H1 (cell line): ENCODE measurements at places on chromosomes 6 and 20. TPM values are rescaled to one million over a fixed set of nuclear protein-coding genes. Genes with fewer than 3 reads are reported as not detected.

Gene RIPPLY2
- 0.74 and 1.9 TPM in 2 replicates for total RNA-seq

Gene GNL1
- 67.8 and 75.4 TPM in 2 replicates for total RNA-seq

Gene TINAG
- not detected in 2 replicates for total RNA-seq

Gene VNN1
- not detected in 2 replicates for total RNA-seq

Gene CHRNA4
- 2.7 and 5.7 TPM in 2 replicates for total RNA-seq

GRCh38 chr6:158789115-158789917, 29.9 kb downstream of the EZR start:
- no peak for DNase-seq

DNA sequence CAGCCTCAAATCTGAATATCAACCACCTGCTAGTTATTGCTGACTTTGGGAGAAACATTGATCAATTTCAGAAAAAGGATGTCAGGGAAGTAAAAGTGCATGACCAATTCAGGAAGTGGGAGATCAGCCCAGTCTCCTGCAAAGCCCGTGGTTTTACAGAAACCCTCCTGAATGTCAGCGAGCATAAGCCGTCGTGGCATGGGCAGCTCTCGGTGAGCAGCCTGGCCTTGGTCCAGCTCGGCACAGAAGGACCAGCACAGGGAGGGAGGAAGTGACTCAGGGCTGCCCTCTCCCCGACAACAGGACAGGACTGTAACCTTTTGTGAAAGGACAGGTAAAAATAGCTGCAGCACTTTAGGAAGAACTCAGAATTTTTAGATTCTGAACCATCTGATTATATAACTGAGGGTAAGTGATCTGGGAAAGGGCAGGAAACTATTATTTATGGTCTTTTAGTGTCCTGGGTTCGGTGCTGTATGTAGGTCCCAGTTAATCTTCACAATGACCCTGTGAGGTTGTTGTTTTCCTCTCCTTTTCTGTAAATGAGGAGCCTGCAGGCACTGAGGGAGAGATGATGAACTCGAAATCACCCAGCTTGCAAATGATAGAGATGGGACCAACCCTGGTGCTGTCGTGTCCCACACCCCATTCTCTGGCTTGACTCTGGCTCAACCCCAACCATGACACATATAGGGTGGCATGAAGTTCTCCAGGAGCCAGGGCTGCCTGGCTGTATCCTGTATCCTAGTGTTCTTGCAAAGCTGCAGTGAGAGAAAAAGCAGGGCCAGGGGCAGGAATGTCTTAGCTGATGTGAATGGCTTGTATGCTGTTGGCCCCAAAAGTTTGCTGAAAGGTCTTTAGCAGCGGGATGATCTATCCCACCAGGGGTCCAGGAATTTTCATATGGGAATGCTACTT, 37.6 kb downstream of the NRN1 start:
- DNase-seq, result no peak

DNA sequence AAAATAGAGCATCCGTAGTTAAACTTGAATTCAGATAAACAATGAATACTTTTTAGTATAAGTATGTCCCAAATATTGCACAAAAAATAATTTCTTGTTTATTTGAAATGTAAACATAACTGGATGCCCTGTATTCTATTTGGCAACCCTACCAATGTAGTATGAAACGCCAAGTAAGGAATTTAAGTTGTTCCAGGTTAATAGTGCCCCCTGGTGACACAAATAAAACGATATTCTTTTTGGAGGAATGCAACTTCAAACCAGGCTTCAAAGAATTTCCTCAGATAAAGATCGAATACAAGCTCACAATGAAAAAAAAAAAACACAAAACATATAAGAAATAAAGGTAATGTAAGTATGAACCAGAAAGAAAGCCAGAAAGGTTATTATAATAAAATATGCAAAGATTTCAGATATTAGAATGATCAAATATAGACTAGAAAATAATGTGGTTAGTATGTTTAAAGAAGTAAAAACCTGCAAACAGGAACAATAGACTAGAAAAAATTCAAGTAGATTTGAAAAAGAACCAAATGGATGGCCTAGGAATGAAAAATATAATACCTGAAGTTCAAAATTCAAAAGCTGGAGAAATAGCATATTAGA, 18.4 kb upstream of the AKAP7 start:
- DNase-seq, result no peak

DNA sequence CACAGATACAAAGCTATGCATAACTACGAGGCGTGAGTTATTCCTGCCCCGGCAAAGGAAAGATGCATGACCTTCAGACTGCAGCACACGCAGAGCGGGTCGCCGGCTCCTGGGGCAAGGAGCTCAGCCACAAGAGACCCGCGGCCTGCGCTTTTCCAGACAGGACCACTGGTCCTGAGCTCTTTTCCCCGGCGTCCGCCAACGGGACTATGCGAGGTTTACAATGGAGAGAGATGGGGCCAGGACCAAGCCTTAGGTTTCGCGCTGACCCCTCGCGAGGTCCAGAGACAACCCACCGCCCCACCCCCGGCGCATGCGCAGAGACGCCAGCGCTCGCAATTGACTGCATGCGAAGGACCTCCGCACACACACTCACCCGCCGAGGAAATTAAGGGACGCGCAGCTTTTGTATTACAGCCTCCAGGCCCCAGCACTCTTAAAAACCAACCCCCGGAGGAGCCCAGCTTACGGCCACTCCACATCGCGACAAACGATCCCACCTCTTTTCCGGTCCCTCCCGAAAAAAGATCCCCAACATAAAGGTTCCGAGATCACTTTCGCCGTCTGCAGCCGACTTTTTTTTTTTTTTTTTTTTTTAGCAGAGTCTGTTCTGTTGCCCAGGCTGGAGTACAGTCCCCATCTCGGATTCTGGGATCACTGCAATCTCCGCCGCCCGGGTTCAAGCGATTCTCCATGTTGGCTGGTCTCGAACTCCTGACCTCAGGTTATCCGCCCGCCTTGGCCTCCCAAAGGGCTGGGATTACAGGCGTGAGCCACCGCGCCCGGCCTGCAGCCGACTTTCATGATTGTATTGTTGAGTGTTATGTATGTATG, at the start of gene COQ3:
TSS of gene COQ3 (minus strand) at position 498 of the 834 bp plus-strand sequence. CDS start at position 482, 16 bp downstream.
- peak; percentile 94 for DNase-seq

- DNase-seq, result no peak
Measured at GRCh38 chr6:29675561-29675960, 5.4 kb downstream of the ZFP57 start.

DNA sequence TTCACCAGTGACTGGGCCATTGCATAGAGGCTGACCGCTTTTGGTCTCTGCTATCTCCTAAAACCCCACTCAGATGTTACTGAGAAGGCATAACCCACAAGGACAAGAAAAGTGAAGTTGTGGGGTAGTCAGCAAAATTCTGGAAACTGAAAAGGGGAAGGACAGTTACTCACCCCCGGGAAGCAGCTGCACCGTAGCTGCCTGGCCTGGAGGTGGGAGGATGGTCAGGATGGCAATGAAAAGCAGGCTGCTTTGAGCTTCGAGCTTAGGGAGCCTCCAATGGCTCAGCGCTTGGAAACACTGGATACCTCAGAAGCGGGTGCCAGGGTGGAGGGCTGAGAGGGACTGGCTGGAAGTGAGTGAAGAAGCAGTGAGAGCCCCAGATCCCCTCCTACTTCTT, 56.0 kb downstream of the KCNK5 start:
- DNase-seq, result no peak

DNA sequence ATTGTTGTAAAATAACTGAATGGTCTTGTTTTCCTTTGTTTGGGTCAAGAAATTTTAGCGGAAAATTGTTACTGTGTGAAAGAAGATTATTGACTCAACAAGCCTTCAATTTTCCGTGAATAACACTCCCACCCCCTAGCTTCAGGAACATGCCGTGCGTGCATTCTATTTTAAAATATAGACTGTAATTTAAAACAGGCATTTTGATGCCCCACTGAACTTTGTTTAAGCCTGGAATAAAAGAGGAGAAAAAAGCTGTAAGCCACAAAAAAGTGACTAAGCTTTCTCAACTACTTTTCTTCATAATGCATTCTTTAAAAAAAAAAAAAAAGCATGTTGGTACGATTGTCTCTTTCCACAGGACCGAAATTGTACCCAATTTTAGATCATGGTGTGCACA, 166.0 kb downstream of the ARID1B start:
- DNase-seq, result no peak

- no peak for DNase-seq
Measured at GRCh38 chr20:54587408-54587807, 112.0 kb downstream of the DOK5 start.

GRCh38 chr6:814378-815347, 121.7 kb upstream of the EXOC2 start:
- no peak for DNase-seq

- no peak for DNase-seq
Measured at GRCh38 chr6:53547166-53547810, 2.4 kb upstream of the GCLC start.

DNA sequence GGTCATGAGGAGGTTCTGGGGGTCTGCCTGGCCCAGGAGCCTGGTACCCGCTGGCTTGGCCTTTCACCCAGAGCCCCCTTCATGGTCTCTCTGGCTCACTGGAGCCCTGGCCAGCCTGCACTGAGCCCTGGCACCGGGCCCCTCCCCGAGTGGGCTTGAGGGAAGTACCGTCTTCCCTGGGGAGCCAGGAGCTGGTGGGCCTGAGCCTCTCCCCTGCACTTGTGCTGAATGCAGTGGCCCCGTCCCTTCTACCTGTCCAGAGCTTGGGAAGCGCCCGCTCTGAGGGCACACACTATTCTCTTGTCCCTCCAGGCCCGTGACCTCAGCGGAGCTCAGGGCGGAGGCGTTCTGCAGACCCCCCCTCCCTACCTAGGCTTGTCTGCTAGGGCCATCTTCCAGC, 62.2 kb downstream of the TCP11 start:
- no peak for DNase-seq

DNA sequence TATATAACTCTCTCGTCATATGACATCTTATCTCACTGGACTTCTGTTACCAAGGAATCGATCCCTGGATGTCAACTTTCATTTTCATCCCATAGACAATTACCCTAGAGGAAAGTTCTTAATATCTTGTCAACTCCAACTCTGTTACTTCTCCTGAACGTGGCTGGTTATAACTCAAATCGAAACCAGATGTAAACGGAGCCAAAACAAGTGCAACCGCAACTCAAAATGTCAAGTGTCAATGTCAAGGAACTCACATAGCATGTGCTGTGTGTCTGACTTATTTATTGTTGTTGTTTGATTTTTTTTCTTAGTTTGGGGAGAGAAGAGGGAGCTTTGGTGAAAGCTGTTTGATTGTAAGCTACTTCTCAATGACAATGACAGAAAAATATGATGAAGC, 108.6 kb downstream of the VIP start:
- DNase-seq, result no peak

- peak; percentile 48 for DNase-seq
Measured at GRCh38 chr20:23608251-23608846, 2.6 kb upstream of the CST9 start.

- DNase-seq, result no peak
Measured at GRCh38 chr6:47098570-47098993, 56.5 kb upstream of the ADGRF1 start.

- DNase-seq, result no peak
Measured at GRCh38 chr6:16440636-16441212, 202.3 kb downstream of the GMPR start.

GRCh38 chr20:33896509-33896908, 85.4 kb downstream of the CHMP4B start:
- no peak for DNase-seq

GRCh38 chr6:47485491-47486135, 8.0 kb downstream of the CD2AP start:
- DNase-seq, result no peak

GRCh38 chr6:3073382-3073781, 5.1 kb downstream of the RIPK1 start:
- no peak for DNase-seq

GRCh38 chr20:24584078-24584477, 114.6 kb downstream of the SYNDIG1 start:
- peak; percentile 29 for DNase-seq

- DNase-seq, result no peak
Measured at GRCh38 chr6:150254770-150255169, 111.9 kb downstream of the PPP1R14C start.

GRCh38 chr20:17969884-17970409, 1.1 kb downstream of the MGME1 start:
- no peak for DNase-seq

GRCh38 chr6:125906158-125906998, 50.2 kb upstream of the HINT3 start:
- peak; percentile 85 for DNase-seq

- DNase-seq, result no peak
Measured at GRCh38 chr20:46423342-46423741, 16.9 kb upstream of the ELMO2 start.

GRCh38 chr6:43924222-43924702, 154.3 kb downstream of the VEGFA start:
- DNase-seq, result no peak

DNA sequence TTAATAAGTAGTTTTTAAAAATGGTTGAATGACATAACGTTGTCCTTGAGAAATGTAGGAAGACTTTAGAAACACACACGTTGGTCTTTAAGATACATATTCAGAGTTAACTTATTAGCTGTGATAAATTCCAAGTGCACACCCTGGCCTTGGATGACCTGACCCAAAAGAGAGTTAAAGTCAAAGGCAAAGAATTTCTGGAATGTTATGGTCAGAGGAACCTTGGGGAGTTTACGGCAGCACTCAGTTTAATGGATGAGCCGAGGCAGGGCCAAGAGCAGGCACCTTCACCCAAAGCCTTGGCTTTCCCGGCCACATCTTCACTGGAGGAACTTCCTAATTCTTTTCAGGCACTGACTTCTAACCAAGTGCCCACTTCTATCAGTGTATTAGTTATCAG, 200.5 kb downstream of the SMOC2 start:
- no peak for DNase-seq

- no peak for DNase-seq
Measured at GRCh38 chr6:118408863-118409262, 139.2 kb upstream of the PLN start.

DNA sequence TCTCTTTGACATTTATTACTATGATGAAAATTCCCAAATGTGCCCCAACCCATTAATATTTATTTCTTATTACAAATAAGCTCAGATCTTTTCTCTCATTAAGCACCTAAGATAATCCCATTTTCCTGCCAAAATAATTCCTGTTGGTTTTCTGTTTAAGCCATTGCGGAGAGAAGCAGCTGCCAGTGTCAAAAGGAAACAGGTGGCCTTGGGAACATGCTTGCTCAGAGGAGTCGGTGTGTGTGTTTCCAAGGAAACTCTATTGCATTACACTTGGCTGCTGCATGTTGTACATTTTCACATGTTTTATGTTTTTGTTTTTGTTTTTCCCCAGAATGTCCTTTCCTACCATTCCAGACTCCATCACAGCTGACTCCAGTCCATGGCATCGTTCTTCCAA, 56.4 kb downstream of the CD24 start:
- no peak for DNase-seq
